Upper lobe of right lung (tissue), 1 donor: ENCODE measurements at places on chromosomes 2 and 18.

GRCh38 chr2:61493523-61493942, 22.6 kb upstream of the USP34 start:
- no peak overlapping the region for H3K4me3 ChIP-seq
- no peak for DNase-seq
- no peaks in the 10 kb centered on the region for H3K27me3 ChIP-seq

GRCh38 chr2:209331291-209331844, 92.5 kb upstream of the MAP2 start:
- H3K4me3 ChIP-seq = no peak overlapping the region
- no peaks in the 10 kb centered on the region for H3K4me1 ChIP-seq
- H3K36me3 ChIP-seq = no peaks in the 10 kb centered on the region

DNA sequence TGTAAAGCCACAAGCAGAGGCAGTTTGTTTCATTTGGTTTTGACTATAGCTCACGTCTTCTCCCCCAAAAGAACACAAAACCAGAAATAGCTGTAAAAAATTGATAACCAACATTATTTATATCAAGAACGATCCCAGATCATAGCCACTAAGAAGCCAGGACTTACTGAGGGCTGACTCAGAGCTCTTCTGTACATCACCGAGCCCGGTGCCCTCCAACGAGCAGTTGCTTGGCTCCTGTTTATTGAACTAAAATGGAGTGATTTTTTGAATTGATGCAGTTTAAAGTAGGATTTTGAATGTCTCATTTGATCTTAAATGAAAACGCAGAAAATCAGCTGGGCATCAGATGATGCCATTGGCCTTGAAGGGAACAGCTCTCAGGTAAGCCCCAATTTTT, 343.3 kb downstream of the INSIG2 start:
- DNase-seq = no peak
- H3K27me3 ChIP-seq = no peaks in the 10 kb centered on the region
- H3K27ac ChIP-seq = no peak overlapping the region
- no peaks in the 10 kb centered on the region for H3K36me3 ChIP-seq
- H3K4me3 ChIP-seq = no peak overlapping the region
- no peaks in the 10 kb centered on the region for H3K4me1 ChIP-seq

GRCh38 chr2:237675316-237675715, 47.9 kb downstream of the LRRFIP1 start:
- peak overlapping the region; percentile 91 for H3K27ac ChIP-seq
- H3K36me3 ChIP-seq = no peaks in the 10 kb centered on the region
- H3K27me3 ChIP-seq = no peaks in the 10 kb centered on the region
- DNase-seq = no peak
- peaks cover 70% of the 10 kb centered on the region for H3K4me1 ChIP-seq

- no peaks in the 10 kb centered on the region for H3K27me3 ChIP-seq
- H3K36me3 ChIP-seq = no peaks in the 10 kb centered on the region
- no peak overlapping the region for H3K4me3 ChIP-seq
- no peaks in the 10 kb centered on the region for H3K4me1 ChIP-seq
- no peak for DNase-seq
- H3K27ac ChIP-seq = no peak overlapping the region
Measured at GRCh38 chr18:32520771-32521170, 50.1 kb upstream of the GAREM1 start.

- peaks cover 27% of the 10 kb centered on the region for H3K4me1 ChIP-seq
- H3K27me3 ChIP-seq = no peaks in the 10 kb centered on the region
- no peak overlapping the region for H3K27ac ChIP-seq
- no peaks in the 10 kb centered on the region for H3K36me3 ChIP-seq
- no peak for DNase-seq
Measured at GRCh38 chr18:61608316-61608715, 275.1 kb downstream of the CDH20 start.

DNA sequence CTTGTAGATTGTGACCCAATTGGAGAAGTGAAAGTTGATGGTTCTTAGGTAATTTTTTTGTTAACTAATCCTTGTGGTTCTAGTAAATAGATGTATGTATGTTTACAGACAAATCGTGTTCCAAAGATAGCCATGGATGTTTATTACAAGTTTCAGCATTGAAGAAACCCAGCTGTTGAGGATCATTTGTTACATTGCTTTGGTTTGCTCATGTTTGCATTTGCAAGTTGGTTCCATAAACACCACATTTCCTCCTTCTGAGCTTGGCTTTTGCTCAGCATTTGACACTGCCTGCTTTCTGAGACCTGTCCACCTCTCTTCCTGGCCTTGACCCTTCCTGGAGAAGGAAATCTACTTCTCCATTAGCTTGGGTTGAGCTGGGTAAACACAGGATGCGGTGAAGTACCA, 1.8 kb upstream of the CCDC68 start:
- H3K36me3 ChIP-seq = no peaks in the 10 kb centered on the region
- H3K4me3 ChIP-seq = no peak overlapping the region
- no peak overlapping the region for H3K27ac ChIP-seq
- H3K27me3 ChIP-seq = no peaks in the 10 kb centered on the region
